ENCODE measurements at places on chromosomes 2 and 18.

- no peak for DNase-seq
Observed at GRCh38 chr2:12619975-12620374, 96.8 kb upstream of the TRIB2 start.

DNA sequence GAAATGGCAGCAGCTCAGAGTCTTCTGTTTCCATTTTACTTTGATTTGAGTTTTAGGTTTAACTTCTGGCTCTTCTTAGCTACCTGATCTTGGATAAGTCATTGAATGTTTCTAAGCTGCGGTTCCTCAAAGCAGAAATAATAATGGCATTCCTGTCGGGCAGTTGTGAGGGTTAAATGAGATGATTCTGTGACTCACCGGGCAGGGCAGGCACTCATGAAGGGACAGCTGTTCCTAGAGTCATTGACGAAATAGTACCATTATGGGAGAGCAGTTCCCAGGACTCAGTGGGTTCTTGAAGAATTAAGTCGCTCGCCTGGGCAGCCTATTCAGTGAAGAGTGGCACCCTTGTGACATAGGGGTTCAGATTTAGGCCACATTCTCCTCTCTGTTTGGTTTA lies 10.3 kb downstream of the TRIB2 start:
- DNase-seq: no peak

- DNase-seq: no peak
Observed at GRCh38 chr2:19219060-19219459, 139.4 kb downstream of the OSR1 start.

DNA sequence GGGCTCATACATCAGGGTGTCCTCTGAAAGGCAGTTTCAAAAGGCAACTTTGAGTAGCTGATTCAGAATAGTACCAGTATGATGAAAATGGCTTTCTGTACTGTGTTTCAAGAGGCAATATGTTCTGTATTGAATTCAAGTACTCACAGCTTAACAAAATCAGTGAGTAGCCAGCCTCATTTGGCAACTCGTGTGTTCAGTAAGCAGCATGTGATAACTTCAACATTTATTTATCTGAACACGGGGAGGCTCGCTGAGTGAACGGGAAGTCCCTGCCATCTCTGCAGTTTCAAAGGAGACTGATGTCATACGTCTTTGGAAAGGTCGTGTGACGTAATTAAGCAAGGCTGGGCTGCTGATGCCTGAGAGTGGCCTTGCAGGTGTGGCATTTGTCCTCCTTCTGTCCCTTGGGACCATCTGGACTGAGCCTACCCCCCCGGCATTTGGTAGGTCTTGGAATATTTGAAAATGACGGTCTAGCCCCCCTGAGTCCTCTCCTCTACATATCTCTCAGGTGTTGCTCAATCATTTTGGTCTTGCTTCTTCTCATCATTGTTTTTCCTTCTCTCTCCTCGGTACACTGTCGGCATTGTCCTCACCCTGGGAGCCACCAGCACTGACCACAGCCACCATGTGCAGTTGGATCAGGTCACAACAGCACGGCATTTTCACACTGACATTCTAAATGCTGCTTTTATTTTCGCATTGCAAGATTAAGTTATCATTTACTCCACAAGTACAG lies 62.8 kb downstream of the SMIM21 start:
- no peak for DNase-seq

DNA sequence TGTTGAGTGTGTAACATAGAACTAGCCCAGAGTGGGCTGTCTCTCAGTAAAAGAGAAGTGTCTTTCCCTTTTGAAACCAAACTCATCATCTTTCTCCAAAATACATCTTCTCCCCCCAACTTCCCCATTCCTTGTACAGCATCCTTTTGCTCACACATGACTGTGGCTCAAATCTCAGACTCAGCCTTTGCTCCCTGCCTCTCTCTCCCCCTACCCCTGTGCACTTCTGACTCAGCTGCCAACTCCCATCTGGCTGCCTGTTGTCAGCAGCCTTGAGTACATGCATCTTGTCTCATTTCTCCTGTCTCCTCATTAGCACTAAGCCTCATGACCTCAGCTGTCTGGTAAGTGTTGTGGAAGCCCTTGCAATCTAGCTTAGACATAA lies 18.1 kb upstream of the MGAT4A start:
- DNase-seq: no peak

- no peak for DNase-seq
Observed at GRCh38 chr2:43426305-43427031, 169.4 kb downstream of the THADA start.

- DNase-seq: no peak
Observed at GRCh38 chr18:48723837-48724236, 185.0 kb downstream of the CTIF start.

- no peak for DNase-seq
Observed at GRCh38 chr2:192657362-192657761, 462.6 kb upstream of the TMEFF2 start.

- DNase-seq: no peak
Observed at GRCh38 chr2:42550870-42551269, 17.6 kb upstream of the MTA3 start.

DNA sequence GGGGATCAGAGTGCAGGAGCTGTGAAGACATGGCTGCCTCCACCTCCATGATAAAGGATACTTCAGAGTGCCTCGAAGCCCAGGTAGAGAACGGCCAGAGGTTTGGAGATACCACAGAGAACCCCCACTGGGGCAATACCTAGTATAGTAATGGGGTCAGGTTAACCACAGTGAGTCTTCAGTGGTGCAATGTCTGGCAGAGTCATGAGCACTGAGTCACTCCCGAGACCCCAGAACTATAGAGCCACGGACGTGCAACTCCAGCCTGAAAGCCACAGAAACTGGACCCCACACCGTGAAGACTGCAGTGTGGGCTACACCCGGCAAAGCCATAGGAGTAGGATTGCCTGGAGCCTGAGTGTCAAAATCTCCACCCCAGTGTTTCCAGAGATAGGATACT lies 746.6 kb downstream of the CBLN2 start:
- DNase-seq: no peak

DNA sequence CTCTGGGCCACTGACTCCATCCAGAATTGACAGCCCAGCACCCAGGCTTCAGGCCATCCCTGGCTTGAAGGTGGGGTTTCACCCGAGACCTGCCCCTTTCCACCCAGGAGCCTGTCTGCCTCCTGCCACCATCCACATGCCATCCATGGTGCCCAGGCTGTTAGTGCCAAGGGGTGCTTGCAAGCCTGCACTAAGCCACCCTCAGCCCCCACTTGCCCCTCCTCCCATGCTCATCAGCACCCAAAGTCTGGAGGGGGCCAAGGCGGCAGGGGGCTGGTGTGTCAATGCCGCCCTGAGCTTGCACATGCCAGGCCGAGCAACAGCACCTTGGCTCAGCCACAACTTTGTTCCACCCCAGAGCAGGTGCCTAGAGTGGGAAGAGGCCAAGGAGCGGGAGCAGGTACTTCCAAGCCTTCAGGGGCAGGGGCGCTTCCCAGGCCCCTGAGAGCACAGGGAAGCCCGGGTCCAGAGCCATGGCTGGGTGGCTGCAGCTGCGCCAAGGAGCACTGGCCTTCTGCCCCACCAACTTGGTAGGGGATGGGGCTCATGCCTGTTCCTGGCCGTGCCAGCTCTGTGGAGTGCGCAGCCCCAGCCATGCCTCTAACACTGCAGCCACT lies 12.0 kb downstream of the SRD5A2 start:
- no peak for DNase-seq

GRCh38 chr18:22411446-22411845 lies 6.3 kb downstream of the CTAGE1 start:
- no peak for DNase-seq

DNA sequence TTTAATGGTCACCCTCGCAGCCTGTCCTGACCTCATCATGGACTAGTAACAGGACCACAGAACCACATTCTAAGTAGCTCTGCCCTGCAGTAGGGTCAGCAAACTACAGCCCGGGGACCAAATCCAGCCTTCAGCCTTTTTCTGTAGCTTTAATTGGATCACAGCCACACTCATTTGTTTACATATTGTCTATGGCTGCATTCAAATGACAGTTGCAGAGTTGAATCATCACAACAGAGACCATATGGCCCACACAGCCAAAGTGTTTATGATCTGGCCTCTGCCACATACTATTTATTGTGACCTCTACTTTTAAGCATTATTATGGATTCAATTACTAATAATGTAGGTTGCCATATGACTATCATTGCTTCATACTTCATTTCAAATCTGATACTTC lies 47.7 kb downstream of the MAP3K19 start:
- DNase-seq: no peak

DNA sequence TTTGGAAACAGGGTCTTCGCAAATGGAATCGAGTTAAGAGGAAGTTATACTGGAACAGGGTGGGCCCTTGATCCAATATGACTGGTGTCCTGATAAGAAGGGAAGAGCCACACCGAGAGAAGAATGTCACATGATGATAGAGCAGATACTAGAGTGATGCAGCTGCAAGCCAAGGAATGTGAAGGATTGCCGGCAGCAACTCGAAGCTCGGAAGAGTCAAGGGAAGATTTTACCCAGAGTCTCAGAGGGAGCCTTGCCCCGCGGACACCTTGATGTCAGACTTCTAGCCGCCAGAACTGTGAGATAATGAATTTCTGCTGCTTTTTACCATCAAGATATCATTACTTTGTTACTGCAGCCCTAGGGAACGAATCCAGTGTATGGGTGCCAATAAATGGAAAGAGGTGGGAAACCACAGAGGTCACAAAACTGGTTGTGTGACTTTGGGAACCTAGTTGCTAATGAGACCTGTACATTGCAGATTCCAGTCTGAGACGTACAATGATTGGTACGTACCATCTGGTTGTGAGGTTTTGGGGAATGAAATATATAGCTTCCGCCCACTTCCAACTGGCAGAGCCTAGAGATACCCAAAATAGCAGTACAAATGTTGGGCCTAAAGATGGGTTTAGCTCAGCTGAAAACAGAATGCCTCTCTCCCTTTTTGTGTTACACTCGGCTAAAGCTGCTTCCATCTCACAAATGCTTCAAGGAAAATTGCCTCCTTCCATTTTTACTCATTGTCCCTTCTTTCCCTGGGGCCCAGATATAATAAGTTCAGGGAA lies 28.6 kb upstream of the VWA3B start:
- no peak for DNase-seq

- no peak for DNase-seq
Observed at GRCh38 chr2:147808520-147808919, 36.3 kb upstream of the ACVR2A start.
